ENCODE measurements at places on chromosomes 4 and X.

GRCh38 chr4:137980641-137981040, 261.5 kb downstream of the SLC7A11 start:
- no peak for DNase-seq

DNA sequence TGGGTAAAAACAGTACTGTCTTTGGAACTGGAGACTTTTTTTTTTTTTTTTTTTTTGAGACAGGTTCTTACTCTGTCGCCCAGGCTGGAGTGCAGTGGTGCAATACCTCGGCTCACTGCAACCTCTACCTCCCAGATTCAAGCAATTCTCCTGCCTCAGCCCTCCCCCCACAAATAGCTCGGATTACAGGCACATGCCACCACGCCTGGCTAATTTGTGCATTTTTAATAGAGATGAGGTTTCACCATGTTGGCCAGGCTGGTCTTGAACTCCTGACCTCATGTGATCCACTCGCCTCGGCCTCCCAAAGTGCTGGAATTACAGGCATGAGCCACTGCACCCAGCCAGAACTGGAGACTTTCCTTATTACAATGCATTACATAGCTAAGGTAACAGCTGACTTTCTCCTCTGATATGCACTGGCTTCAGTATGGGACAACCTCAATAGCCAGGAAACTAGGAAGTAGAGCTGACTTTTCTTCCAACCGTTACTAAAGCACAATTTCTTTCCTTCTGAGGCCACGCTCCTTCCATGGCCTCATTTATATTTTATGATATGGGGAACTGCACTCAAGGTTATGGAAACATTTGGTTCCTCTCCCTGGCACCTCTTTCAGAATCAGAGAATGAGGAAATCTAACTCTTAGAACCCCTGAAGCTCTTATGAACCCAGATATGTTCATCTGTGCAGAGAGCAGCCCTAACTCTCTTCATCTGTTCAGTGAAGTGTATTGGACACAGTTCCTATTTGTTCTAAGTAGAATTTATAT, 53.5 kb upstream of the FAM9B start:
- no peak for DNase-seq

DNA sequence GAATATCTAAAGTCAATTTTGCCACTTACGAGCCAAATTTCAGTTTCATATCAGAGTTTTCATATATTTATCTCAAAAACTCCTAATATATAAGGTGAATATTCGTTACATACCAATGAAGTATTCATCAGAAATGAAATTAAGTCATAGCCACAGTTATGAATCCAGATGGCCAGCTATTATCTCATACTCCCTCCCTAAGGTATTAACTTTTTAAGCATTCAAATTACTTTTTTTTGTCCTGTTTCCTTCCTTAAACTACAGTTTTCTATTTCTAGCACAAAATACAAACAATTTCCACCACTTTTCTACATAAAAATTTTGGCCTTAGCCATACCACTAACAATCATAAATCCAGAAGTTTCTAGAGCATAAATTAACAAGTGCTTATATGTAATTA, 13.0 kb downstream of the NR3C2 start:
- no peak for DNase-seq

DNA sequence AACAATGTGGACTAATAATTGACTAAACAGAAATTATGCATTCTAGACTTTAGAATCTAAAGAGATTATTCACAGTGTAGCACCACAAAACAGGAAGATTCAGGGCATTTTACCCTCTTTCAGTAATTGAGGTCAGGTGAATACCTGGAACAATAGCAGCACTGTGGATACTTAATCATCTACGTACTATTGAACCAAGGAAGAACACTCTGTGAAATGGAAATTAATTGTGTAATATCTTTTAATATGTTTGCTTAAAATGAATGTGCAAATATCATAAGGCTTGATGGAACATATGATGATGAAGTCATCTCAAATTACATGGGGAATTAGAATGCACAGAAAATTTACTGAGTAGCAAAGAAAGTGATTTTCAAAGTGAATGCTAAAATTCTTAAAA, 68.5 kb upstream of the MAP9 start:
- DNase-seq, result no peak

DNA sequence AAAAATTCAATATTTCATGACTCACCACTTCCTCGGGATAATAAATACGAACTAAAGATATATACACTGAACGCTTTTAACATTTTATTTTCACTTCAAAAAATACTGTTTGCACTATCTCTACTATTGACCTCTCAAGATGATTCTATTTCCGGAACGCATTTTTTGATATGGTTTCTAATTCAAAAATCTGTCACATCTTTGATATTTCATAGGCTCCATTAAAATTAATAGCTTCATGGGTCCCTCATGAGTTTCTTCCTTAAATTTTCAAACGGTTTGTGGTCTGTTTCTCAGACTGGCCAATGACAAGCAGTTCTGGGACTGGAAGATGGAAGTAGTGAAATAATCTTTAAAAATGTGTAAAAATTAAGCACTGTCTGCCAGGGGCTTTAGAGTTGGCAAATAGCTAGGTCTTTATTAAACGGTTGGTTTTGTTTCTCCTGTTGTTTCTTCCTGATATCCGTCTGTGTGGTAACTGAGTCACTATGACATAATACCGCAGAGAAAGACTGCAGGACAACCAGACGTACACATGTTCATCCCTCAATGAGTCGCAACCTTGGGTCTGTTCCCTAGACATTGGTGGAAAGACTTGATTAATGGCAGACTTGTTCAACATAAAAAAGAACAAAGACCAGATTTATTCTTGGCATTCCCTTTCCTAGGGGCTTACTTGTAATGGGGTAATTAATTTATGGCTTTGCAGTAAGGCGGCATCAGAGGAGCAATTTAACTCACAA, 133.8 kb downstream of the PALLD start:
- no peak for DNase-seq

GRCh38 chr4:123351713-123352112, 44.9 kb upstream of the SPRY1 start:
- DNase-seq, result no peak

- no peak for DNase-seq
Observed at GRCh38 chrX:41538707-41539106, 91.6 kb downstream of the NYX start.

GRCh38 chrX:21955403-21956189, 15.1 kb downstream of the SMS start:
- no peak for DNase-seq

- no peak for DNase-seq
Observed at GRCh38 chr4:170091069-170091696, 1.4 kb upstream of the AADAT start.

All from SIG-M5 (cell line).